Smooth muscle cell of the coronary artery (primary cell): ENCODE measurements at places on chromosomes 6 and 20. TPM values are rescaled to one million over a fixed set of nuclear protein-coding genes. Genes with fewer than 3 reads are reported as not detected.

Gene EYA4
- under 0.01 and 3.3 TPM in 2 replicates for total RNA-seq

Gene TRAPPC3L
- total RNA-seq: 0.08 TPM in 1 of 2 replicates, not detected in the other

Gene DDAH2
- 108 and 116 TPM in 2 replicates for total RNA-seq

Gene ABHD12
- total RNA-seq: 27.5 and 34.0 TPM in 2 replicates

Gene MOG
- not detected in 2 replicates for total RNA-seq

Gene NKAPL
- total RNA-seq: 0.75 and 1.4 TPM in 2 replicates

Gene PGC
- not detected in 2 replicates for total RNA-seq

Gene RFX6
- total RNA-seq: not detected in 2 replicates

Gene LIN28B
- not detected in 2 replicates for total RNA-seq

Gene MAS1
- total RNA-seq: under 0.01 TPM in 1 of 2 replicates, not detected in the other

Gene C6orf58
- not detected in 2 replicates for total RNA-seq

Gene SLC22A1
- 0.53 and 0.70 TPM in 2 replicates for total RNA-seq

Gene SLC26A8
- under 0.01 TPM in 1 of 2 replicates, not detected in the other for total RNA-seq

Gene HLA-DPA1
- 9.7 TPM in 1 of 2 replicates, not detected in the other for total RNA-seq

Gene SLC17A9
- total RNA-seq: 2.5 and 20.9 TPM in 2 replicates

Gene MAP7
- total RNA-seq: 0.23 and 0.82 TPM in 2 replicates

Gene TINAG
- not detected in 2 replicates for total RNA-seq

Gene FIG4
- 16.5 and 17.1 TPM in 2 replicates for total RNA-seq

Gene PAX1
- total RNA-seq: not detected in 2 replicates

Gene REM1
- total RNA-seq: 0.15 TPM in 1 of 2 replicates, not detected in the other

Gene TUBB1
- not detected in 2 replicates for total RNA-seq

Gene PHACTR3
- not detected in 2 replicates for total RNA-seq

Gene SCUBE3
- 1.4 and 2.3 TPM in 2 replicates for total RNA-seq

Gene OR2H2
- total RNA-seq: not detected in 2 replicates

Gene PPP1R14C
- 0.90 and 3.2 TPM in 2 replicates for total RNA-seq

Gene TOX2
- 0.12 and 2.0 TPM in 2 replicates for total RNA-seq

Gene CDSN
- not detected in 2 replicates for total RNA-seq

Gene PLA2G7
- not detected in 2 replicates for total RNA-seq

Gene PKIB
- 0.45 and 1.4 TPM in 2 replicates for total RNA-seq

Gene BNIP5
- total RNA-seq: not detected in 2 replicates

Gene TREM1
- total RNA-seq: 1.5 TPM in 1 of 2 replicates, not detected in the other

Gene RAET1L
- not detected in 2 replicates for total RNA-seq

Gene PDSS2
- total RNA-seq: 6.4 and 8.4 TPM in 2 replicates

Gene PTCRA
- 0.53 TPM in 1 of 2 replicates, not detected in the other for total RNA-seq

Gene AAR2
- 8.7 and 21.9 TPM in 2 replicates for total RNA-seq

Gene SNTA1
- total RNA-seq: 27.0 and 40.6 TPM in 2 replicates

Gene LRRN4
- under 0.01 TPM in 1 of 2 replicates, not detected in the other for total RNA-seq
